CD4-positive, alpha-beta T cell treated with Interleukin-15 for 4 hours (primary cell): ENCODE measurements at places on chromosomes 16 and 17.

DNA sequence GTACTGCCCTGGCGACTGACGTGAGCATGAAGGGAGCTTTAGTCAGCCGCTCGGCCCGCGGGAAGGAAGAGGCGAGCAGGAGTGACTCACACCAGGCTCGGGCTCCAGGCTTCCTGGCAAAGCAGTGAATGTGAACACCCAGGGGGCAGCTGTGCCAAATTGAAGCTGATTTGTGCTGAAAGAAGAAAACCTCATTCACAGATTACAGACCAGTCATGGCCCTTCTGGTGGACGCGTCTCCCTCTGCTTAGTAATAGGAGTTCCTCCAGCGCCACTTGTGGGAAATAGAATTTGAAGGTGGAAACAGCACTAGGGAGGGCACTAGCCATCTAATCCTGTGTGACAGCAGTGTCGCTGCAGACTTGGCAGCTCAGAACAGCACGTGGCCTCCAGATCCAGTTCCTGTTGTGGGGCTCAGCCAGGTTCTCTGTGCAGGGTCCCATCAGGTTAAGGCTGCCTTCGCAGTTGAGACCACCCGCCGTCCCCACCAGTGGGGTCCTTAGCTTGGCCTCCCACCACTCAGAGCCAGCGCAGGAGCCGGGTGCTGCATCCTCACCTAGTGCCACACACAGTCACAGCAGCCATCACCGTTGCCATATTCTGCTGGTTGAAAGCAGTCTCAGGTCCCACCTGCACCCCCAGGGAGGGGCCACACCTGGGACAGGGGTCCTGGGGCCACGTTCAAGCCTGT is 164.5 kb upstream of the CHMP6 start:
- DNase-seq, result no peak

DNA sequence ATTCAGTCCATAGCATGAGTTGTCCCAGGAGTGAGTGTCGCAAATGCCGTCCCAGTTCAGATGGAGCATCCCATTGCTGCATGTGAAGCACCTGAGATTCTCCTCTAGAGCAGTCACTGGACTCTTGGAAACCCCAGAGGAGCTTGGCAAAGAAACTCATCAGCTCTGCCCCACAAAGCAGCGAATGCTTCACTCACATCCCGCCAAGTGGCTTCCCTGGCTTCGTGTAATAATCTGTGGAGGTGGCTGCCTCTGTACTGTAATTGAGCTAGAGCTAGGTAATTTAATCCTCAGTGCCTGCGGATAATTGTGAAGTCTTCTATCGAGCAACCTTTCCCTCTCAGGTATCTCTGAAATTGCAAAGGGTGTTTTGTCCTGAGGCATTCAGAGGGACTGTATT is 107.1 kb downstream of the SNX29 start:
- DNase-seq, result no peak

DNA sequence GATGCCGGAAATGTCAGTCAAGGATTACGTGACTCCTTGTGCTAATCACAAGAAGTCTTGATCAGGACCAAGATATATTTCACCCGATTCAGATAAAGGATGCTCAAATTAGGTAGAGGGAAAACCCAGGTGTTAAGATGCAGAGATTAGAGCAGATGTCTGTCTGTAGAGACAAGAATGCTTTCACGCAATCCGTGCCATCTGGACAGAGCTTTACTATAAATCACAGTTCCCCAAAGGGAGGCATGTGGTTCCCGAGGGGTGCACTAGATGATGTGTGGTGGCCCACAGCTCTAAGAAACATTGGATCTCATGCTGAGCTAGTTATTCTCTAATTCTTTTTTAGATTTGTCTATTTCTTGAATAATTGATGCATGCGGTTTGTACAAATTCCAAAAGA is 9.8 kb upstream of the MAP3K14 start:
- no peak for DNase-seq

DNA sequence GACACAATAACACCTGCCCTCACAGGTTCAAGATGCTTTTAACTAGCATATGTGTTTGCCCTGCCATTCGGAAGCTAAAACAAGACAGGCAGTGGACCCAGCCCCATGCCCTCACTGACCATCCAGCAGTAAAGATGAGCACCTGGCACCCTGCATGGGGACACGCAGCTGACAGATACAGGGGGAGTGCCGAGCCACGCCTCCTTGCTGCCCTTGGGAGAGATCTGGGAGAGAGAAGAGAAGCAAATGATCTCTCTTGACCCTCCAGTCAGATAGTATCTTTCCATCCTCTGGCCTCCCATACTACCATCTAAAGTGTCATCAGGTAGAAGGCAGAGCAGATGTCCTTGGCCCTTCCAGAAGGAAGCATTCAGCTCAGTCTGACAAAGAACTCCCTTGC is 40.6 kb upstream of the MYOCD start:
- DNase-seq, result no peak

- no peak for DNase-seq
Measured at GRCh38 chr16:73601911-73602310, 554.0 kb upstream of the ZFHX3 start.

DNA sequence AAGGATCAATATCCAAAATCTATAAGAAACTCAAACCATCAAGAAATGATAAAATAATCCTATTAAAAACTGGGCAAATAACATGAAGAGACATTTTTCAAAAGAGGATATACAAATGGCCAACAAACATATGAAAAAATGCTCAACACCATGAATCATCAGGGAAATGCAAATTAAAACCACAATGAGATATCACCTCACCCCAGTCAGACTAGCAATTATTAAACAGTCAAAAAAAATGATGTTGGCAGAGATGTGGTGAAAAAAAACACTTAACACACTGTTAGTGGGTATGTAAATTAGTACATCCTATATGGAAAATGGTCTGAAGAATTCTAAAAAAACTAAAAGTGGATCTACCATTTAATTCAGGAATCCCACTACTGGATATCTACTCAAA is 379.0 kb upstream of the SOX9 start:
- DNase-seq, result no peak

DNA sequence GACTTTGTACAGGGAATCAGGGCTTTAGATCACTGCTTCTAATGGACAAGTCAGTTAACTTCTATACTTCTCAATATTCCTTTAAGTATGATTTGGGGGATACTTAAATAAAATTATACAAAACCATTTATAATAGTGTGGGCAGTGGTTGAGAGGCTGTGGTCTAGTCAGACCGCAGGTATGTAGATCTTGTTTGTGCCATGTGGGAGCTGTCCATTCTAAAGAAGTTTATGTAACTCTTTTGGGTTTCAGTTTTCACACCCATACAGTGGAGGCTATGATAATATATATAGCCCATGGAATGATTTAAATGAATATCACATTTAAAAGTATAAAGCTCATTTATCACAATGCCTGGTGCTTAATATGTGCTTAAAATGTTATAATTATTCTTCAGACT is 654.3 kb upstream of the KIF2B start:
- no peak for DNase-seq

DNA sequence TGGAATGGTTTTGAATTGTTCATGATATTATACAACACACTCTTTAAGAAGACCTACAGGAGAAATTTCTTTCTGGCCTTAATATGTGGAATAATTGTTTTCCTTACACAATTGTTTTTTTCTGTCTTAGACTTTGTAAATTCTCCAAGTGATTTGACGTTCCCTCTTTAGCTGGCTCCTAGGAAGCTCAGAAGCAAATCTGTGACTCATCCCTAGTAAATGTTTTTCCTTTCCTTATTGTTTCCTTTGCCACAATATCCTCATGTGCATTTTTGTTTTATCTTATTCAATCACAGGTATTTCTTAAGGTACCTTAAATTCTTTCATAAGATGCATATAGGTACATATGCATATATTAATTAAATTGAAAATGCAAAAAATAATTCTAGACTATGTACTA is 13.5 kb downstream of the KIAA0753 start:
- DNase-seq, result no peak

- no peak for DNase-seq
Measured at GRCh38 chr16:15618392-15618791, 24.6 kb downstream of the MARF1 start.

DNA sequence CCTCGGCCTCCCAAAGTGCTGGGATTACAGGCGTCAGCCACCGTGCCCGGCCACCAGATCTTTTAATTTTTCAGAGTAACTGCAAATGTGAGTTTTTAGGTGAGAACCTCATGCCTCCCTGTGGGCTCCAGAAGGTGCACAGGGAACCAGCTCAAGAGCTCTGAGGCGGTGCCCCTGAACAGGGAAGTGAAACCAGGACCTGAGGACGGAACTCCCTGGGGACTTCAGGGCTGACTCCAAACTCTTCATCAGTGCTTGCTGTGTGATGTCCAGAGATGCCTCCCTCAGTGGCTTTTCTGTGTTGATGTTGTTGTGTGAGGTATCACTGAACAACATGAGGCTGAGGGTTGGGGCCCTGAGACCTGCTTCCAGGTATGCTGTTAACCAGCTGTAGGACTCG is 23.8 kb downstream of the SLC12A3 start:
- no peak for DNase-seq

GRCh38 chr16:69610356-69610755 is 44.6 kb downstream of the NFAT5 start:
- DNase-seq, result no peak

- no peak for DNase-seq
Measured at GRCh38 chr17:58411408-58411894, 5.9 kb downstream of the RNF43 start.

DNA sequence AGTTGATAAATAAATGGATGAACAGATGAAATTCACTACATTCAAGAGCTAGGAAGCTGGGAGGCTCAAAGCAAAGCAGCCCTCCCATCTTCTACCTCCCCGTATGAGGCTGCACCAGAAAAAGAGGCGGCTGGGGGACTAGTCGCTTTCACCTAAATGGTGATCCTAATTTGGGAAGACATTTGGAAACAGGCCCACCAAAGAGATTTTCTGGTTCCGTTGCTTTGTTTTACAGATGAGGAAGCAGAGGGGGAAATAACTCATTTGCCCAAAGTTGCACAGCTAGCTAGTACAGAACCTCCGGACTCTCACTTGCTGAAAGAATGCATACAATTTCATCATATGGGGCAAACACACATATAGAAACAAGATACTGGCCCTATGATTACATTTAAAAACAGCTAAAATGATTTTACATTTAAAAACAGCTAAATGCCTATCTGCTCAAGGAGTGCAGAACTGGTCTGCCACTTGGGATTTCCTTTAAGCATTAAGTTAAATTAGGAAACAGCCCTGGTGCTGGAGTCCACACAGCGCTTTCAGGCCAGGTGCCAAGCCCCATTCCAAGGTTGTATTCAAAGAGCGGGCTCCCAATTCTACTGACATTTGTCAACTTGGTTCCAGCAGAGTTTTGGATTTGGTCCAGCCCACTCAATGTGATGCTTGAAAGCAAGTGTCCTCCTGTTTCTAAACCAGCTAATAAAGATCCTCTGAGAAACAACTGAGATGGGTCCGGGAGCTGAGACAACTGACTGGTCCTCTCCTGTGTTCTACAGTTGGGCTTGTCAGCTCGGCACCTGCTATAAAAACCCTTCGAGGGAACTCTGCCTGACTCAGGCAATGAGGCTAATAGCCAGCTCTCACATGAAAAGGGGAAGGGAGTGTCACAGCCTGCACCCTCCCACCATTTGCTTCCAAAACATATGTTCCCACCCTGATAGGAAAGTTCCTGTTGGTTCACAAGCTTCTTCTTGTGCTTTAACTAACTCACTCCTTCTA is 11.7 kb downstream of the ERN1 start:
- no peak for DNase-seq

- no peak for DNase-seq
Measured at GRCh38 chr16:29993191-29993902, 2.1 kb downstream of the HIRIP3 start.

- DNase-seq, result no peak
Measured at GRCh38 chr16:86215979-86216585, 294.2 kb upstream of the FOXF1 start.

GRCh38 chr17:40382251-40382650 is 17.7 kb upstream of the GJD3 start:
- DNase-seq, result no peak

GRCh38 chr17:6393351-6393952 is 41.5 kb downstream of the AIPL1 start:
- no peak for DNase-seq

- DNase-seq, result no peak
Measured at GRCh38 chr17:71115669-71115972, 946.3 kb downstream of the KCNJ2 start.

DNA sequence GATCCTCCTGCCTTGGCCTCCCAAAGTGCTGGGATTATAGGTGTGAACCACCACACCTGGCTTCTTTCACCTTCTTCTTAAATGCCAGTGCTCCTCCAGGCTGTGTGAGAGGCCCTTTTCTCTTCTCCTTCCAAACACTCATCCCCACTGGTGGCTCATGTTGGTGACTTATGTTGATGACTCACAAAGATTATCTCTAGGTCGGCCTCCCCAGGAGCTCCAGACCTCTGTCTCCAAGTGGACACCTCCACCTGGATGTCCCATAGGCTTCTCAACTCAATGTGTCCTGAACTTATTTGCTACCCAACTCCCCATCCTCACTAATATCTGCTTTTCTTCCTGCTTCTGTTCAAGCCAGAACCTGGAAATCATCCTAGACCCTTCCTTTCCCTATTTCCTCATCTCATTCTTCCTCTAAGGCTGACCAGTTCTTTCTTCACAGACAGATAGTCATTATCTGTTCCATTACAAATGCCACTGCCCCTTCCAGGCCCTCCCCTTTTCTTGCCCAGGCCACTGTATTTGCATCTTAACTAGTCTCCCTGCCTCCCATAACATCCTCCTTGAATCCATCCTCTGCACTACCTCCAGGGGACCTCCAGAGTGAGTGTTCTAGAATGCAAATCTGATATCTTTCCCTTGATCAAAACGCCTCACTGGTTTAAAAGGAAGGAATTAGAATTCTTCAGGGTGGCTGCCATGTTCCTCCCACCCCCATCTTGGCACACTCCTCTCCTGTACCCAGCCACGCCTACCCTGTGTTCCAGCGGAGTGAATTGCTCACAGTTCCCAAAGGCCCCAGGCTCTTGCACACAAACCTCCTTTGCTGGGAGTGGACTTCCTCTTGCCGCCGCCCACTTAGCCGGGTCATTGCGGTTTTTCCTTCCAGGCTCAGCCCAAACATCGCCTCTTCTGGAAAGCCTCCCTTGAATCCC is 34.8 kb upstream of the FBXO47 start:
- no peak for DNase-seq

- DNase-seq, result no peak
Measured at GRCh38 chr16:11682655-11683096, 14.4 kb downstream of the SNN start.

GRCh38 chr17:17146786-17147406 is 59.2 kb downstream of the PLD6 start:
- peak; percentile 26 for DNase-seq

DNA sequence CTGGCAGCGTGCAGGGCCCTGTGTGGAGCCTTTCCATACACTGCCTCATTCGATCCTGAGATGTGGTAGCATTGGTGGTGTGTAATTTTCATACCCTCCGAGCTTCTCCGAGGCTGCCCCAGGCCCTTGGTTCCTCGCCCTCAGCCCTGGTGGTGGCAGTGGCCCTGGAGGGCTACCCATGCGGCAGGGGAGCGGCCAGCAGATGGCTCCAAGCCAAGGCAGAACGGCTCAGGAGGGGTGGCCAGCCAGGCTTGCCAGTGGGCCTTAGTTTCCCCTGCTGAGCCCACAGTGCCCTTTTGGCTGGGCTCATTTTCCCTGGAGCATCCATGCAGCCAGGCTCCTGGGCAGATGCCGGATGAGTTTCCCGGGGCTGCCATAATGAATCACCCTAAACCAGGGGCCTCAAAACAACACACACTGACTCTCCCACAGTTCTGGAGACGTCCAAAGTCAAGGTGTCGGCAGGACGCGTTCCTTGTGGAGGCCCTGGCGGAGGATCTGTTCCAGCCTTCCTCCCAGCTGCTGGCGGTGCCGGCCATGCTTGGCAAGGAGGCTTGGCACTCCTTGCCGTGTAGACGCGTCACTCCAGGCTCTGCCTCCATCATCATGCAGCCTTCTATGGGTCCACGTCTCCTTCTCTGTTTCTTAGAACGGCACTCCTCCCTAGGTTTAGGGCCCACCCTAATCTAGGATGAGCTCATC is 158.8 kb upstream of the GSE1 start:
- no peak for DNase-seq
